ENCODE measurements at places on chromosomes 16 and 17.

DNA sequence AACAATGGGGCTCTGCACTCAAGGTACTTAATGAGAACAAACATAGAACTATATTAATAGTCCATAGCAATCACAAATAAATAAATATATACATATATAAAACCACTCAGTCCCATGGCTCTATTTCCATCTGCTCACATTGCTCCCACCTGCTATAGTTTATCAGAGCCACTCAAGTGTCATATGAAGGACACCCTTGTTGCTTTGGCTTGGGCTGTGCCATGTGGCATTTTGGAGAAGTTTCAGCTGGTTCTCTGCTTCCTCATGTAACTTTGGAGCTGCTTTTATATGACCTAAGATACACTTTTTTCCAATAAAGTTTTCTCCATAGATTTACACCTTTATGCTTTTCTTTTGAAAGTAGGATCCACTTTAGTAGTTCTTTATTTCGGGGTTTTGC is 126.4 kb downstream of the KCNJ2 start:
- DNase-seq, result no peak

- DNase-seq, result no peak
Observed at GRCh38 chr16:17945080-17945601, 391.4 kb downstream of the NPIPA8 start.

- no peak for DNase-seq
Observed at GRCh38 chr17:60534613-60535157, 8.6 kb upstream of the APPBP2 start.

DNA sequence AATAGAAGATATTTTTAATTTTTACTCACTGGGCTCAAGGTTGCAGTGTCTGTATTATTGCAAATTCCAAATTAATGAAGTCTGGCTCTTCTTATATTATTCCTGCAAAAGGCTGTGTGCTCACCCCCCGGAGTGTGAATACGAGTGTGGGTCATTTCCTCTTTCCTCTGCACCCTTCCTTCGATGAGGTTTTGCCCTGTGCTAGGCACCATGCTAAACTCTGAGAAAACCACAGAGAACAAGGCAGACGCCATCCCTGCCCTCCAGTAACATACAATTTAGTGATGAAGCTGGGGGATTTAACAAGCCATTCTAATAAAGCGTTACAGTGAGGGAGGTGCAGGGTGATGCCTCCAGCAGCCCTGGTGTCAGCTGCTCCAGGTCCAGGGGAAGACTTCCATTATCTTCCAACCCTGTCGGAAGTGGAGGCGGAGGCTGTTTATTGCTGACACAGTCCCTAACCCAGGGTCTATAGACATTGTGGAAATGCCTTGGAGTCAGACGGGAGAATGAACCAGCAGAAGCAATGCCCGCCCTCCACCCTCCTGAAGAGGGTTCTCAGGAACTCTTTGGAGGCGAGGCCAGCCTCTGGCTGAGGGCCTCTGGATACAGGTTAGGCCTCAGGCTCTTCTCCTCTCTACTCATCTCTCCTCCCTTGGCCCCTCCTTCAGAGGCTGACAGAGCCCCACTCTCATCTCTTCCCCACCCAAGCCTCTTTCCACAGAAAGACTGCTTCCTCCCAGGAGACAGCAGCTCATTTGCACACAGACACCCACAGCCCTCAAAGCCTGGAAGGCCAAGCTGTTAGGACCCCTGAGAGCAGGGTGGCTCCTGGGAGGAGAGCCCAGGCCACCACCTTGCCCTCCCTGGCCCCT is 2.0 kb upstream of the ACE start:
- DNase-seq, result no peak

DNA sequence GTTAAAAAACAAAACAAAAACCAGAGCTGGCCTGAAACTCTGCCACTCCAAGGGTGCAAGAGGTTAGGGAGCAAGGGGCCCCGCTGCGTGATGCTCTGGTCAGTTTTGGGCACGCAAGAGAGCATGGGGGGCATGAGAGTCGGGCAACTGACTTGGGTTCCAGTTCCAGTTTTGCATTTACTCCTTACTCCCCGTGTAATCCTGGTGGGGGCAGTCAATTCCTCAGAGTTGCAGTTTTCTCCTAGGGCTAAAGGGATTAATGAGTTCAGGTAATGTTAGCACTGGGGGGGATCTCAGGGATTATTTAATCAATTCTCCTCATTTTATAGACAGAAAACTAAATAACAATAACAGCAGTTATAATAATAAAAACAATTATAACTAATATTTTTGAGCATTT is 72.9 kb upstream of the PMFBP1 start:
- DNase-seq, result no peak

GRCh38 chr17:31158746-31159377 is 64.1 kb downstream of the NF1 start:
- peak; percentile 24 for DNase-seq

GRCh38 chr16:48565752-48566151 is 44.2 kb downstream of the N4BP1 start:
- no peak for DNase-seq

- DNase-seq, result no peak
Observed at GRCh38 chr16:55040366-55041086, 109.9 kb downstream of the IRX5 start.

DNA sequence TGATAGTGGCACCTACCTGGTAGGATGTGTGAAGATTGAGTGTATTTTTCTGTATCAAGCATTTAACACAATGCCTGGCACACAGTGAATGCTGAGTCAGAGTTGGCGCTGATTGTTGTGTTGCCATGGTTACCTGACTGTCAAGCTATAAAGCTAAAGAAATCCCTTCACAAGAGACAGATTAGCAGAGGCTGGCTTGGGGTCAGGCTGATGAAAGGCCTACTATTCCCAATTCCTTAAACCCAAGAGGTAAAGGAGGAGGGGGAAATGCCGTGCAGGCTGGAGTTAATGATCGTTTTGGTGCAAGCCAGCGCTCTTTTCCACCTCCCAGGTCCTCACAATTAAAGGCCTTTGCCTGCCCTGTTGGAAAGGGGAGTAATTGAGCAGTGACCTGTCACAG is 5.9 kb downstream of the CLEC19A start:
- no peak for DNase-seq

DNA sequence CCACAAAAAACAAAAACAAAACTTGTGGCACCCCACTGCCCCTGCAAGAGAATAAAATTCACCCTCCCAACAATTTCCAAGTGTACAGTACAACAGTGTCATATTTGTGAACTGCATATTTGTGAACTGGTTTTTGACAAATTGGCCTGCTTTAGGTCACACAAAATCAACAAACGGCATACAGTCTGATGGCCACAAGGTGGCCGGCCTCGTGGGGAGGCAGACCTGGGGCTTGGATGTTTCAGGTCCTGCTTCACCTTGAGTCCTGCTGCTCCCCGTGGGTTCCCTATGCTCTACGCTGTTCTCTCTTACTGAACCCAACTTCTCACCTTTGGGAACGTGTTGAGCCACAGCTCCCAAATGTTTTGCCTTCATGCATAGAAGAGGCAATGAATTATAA is 102.2 kb downstream of the CDK5R1 start:
- no peak for DNase-seq

GRCh38 chr17:73064084-73064938 is 28.2 kb downstream of the SLC39A11 start:
- no peak for DNase-seq

DNA sequence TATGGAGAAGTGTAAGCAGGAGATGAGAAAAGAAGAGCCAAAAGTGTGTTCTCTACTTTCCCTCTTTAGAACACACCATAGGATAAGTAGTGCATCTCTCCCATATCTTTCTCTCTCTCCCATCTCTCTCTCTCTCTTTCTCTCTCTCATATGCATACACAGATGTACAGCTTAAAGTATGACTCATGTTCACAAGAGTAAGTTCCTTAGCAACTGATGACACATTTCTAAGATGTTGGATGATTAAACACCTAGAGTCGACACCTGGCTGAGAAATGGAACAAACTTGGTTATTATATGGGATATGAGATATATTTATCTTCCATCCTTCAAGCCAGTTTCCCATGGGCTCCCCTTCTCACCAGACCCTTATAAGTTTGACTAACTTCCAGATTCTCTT is 113.5 kb downstream of the TMEM132E start:
- no peak for DNase-seq

DNA sequence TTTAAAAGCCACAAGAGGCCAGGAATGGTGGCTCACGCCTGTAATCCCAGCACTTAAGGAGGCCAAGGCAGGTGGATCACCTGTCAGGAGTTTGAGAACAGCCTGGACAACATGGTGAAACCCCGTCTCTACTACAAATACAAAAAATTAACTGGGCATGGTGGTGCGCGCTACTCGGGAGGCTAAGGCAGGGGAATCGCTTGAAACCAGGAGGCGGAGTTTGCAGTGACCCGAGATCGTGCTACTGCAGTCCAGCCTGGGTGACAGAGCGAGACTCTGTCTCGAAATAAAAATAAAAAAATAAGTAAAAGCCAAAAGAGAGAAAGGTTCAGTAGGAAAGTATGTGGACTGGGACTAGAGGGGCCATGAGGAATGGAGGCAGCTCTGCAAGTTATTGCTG is 13.1 kb upstream of the ITGAL start:
- DNase-seq, result no peak

DNA sequence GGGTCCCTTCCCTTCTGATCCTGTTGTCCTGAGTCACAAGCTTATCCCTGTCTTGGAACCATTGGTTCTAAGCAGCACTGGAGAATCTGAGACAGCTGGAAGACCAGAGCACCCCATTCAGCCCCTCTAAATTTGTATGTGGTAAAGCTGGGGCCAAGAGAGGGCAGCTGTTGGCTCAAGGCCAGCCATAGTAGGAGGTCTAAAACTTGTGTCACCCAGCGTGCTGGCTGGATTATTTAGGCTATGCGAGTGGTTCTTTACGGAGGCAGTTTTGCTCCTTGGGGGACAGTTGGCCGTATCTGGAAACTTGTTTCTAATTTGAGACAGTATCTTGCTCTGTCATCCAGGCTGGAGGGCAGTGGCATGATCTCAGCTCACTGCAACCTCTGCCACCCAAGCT is 69.6 kb upstream of the GSE1 start:
- DNase-seq, result no peak

DNA sequence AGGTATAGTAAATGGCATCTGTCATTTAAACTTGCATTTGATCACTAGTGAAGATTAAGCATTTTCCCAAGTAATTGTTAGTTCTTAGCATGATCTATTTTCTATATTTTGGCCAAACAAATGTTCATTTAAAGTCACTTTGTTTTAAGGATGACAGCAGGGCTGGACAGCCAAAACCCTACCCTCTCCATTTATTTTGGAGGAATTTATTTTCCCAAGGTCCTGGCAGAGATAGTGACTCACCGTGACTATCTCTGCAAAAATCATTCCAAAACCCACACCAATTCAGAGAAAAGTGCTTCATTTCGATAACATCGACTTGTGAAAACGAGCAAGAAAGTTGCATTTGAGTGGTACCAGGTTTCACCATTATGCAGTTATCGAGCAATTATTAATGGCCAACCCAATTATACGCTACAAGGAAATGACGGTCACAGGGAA is 665 bp upstream of the AKAP1 start:
- DNase-seq, result no peak

DNA sequence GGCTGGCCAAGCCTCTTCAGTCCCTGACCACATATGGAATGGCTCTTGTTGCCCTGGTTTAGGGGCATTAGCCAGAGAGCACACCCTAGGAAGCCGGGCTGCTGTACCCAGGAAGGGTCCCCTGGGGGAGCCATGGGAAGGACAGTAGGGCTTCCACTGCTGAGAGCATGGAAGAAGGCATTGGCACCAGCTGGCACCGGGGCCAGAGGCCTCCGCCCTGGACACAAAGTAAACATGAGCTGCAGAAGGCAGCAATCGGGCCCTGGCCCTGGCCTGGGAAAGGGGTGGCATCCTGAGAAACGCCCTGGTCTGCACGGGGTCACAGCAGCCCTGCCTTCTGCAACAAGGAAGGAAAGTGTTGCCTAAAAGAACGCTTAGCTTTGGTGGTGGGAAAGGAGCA is 49.4 kb downstream of the VAC14 start:
- no peak for DNase-seq

- no peak for DNase-seq
Observed at GRCh38 chr17:66781135-66781534, 53.8 kb upstream of the CACNG5 start.

- DNase-seq, result no peak
Observed at GRCh38 chr17:78438271-78438691, 59.8 kb downstream of the PGS1 start.

- no peak for DNase-seq
Observed at GRCh38 chr17:70139449-70139993, 29.8 kb upstream of the KCNJ2 start.

GRCh38 chr17:5706577-5707210 is 122.4 kb upstream of the NLRP1 start:
- peak; percentile 61 for DNase-seq

DNA sequence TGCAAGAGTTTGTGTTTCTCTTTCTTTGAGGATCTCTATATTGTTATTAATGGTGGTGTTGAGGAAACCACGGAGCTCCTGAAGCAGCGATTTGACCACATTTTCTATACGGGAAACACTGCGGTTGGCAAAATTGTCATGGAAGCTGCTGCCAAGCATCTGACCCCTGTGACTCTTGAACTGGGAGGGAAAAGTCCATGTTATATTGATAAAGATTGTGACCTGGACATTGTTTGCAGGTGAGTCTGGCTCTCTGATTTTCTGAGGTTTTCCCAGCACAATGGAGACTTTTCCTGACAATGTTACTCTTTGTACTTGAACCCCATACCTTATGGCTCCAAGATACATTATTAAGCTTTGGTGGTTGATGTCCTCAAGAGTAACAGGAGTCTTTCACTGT is 7.8 kb downstream of the ALDH3A2 start:
- no peak for DNase-seq

- DNase-seq, result no peak
Observed at GRCh38 chr16:19882646-19883045, 2.0 kb downstream of the GPRC5B start.

DNA sequence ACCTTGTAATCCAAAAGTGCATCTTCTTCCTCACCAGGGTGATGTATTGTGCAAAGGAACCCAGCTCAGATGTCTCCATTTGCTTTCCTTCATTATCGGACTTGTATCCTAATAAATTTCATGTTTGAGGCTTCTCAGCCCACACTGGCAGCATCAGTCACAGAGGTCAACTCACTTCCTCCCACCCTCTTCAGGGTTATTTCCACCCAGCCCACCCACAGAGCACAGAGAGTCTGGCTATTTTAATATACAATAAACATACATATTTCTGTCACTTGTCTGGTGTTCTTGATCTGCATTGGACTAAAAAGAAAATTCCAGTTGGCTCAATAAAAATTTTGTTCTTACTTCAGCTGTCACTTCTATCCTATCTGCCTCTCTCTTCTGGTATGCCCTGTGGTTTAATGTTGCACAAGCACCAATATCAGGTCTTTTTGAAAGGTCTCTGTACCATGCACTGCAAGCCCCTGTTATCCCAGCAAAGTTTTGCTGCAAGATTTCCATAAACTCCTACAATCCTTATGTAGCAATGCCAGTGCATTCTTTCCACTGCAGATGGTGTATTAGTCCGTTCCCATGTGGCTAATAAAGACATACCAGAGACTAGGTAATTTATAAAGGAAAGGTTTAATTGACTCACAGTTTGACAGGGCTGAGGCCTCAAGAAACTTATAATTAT is 201.8 kb downstream of the CDH11 start:
- no peak for DNase-seq

GRCh38 chr16:67672306-67672705 is 5.7 kb downstream of the C16orf86 start:
- no peak for DNase-seq

GRCh38 chr17:4405038-4405669 is 28.6 kb upstream of the SPNS3 start:
- DNase-seq, result no peak

- DNase-seq, result no peak
Observed at GRCh38 chr17:58985971-58986370, 120.7 kb downstream of the TRIM37 start.

- DNase-seq, result no peak
Observed at GRCh38 chr16:85729452-85730185, 21.3 kb downstream of the C16orf74 start.

Measured in CD4-positive, alpha-beta T cell treated with Interferon alpha-2 for 1 hour (primary cell).